ENCODE measurements at places on chromosomes 4 and X.

GRCh38 chrX:96761566-96761965, 76.9 kb downstream of the DIAPH2 start:
- DNase-seq, result no peak

DNA sequence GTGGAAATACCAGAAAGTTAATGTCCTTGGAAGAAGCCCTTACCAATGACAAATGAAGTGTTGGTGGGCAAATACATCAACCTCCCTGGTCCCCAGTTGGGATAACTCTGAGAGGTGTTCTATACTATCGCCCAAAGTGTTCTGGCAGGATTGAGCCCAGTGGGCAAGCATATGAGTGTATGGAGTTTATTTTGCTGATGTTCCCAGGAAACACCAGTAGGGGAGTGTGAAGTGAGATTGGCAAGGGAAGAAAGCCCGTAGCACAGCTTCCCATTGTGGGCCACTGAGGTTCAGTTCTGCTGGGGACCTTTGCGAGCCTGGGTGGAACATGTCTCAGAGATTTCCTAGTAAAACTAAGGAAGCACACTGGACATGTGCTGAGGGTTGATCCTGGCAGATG, 65.1 kb downstream of the ARHGAP6 start:
- DNase-seq, result no peak

DNA sequence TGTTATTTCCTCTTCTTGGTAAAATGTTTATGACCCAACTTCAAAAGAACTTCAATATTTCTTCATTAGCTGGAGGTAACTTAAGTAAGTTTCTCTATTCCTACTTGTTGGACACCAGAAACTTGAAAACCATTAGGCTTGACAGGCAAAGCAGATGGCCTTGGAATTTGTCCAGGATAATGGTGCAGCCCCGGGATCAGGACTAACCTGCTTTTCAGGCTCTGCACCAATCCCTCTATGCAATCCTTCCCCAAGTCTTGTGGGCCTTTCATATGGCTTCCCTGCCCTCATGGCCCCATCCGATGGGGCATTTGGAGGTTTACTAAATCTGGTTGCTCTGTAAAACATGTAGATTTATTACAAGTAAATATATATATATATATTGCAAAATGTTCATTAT, 68.5 kb downstream of the SPINK2 start:
- no peak for DNase-seq

DNA sequence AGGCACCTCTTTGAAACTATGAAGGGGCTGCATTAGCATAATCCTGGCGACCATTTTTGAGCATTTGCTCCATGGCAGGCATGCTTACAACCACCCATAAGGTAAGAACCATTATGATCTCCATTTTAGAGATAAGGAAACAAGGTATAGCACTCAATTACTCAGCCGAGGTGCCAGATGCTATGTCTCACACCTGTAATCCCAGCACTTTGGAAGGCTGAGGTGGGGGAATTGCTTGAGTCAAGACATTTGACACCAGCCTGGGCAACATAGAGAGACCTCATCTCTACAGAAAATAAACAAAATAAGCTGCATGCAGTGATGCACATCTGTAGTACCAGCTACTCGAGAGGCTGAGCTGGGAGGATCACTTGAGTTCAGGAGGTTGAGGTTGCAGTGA, 43.6 kb downstream of the TIGD4 start:
- DNase-seq, result no peak

DNA sequence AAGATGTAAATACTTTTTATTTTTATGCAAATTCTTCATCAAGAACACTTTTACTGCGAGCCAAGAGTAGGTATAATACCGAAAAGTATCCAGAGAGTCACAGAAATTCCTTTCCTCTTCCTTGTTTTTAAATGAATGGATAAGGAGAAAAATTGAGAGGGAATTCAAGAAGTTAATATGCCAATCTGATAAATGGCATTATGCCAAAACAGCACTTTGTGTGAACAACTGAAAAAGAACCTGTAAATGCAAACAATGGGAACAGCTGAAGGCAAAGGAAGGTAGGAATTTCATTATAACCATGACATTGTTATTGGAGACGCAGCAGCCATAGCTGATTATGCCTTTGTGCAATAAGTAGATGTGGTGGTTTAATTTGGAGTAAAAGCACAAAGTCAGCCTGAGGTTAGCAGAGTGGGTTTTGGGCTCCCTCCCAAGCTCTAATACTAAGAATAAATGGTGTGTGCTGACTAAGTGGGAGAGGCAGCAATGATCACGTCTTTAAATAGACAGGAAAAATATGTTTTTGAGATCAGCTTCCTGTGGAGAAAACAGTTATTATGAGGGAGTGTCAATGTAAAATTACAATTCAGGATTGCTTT, 209.8 kb upstream of the NDST4 start:
- no peak for DNase-seq

GRCh38 chrX:140389331-140389730, 115.5 kb downstream of the SOX3 start:
- no peak for DNase-seq

- no peak for DNase-seq
Observed at GRCh38 chr4:118872181-118872580, 16.5 kb upstream of the SYNPO2 start.

DNA sequence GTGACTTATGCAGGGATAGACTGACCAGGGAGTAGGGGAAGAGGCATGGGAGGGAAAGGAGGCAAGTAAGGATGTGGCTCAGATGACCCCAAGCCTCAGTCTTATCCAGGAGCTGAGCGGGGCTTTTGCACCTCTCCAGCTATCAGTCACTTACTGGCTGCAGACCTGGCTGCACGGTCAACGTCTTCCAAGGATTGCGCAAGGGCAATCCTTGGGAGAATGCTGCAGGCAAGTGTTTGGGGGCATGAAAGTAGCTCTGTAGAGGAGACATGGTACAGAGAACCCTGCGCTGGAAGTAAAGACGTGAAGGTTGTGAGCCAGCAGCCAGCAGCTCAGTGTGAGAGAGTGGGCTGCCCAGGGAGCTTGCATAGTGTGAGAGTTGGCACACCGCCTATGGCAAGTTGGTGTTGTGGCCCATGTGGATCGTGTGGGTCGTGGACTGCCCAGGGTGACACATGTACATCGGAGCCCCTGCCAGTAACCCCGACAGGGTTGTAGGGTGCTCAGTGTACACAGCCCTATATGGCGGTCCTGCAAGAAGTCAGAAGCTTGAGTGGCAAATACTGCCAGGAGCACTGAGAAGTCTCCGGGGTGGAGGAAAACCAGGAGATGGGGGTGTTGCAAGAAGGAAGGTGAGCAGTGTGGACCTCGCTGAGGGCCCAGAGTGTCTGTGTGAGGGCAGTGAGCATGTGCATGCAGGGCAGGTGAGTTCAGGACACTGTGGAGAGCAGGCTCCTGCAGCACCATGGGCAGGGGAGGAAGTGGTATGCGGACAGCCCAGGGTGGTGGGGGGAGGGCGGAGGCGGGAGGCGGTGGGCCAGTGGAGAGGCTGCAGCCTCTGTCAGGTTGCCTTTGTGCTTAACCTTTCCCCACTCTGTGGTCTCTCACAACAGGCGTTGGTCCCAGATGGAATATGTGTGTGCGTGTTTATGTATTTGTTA, 50.9 kb downstream of the KIT start:
- no peak for DNase-seq

- no peak for DNase-seq
Observed at GRCh38 chr4:858041-858481, 32.1 kb upstream of the CPLX1 start.

GRCh38 chr4:74368596-74368995, 3.7 kb downstream of the EREG start:
- no peak for DNase-seq

DNA sequence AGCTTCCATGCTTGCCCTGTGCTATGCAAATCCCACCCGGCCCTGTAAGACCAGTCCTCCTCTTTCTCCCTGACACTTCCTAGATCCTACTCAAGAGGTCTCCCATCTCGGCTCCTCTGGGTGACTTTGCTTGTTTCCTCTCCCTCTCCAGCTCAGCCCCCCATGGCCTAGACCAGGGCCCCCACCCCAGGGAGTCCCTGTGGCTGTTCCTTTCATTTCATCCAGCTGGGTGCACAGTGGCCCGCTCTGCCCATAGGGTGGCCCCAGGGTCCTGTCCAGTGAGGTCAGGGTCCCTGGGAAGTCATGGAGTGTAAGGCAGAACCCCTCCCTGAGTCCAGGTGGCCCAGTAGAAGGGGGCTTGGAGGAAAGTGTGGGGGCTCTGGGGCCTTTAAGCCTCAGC, 52.3 kb upstream of the NKX1-1 start:
- no peak for DNase-seq

DNA sequence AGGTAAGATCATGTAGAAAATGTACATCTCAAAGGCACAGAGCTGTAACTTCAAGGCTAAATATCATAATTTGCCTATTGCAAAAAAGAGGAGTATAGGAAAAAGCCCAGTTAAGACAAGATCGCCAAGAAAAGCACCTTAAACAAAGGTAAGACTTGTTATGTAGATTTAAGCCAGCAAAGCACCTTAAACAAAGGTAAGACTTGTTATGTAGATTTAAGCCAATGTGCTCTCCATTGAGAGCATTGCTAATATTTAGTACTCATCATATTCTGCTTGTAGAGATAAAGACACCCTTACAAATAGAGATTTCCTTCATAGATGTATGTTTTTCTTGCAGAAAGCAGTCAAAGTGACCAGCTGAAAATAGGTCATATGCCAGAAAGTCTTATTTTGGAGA, 115.8 kb downstream of the ADAM29 start:
- no peak for DNase-seq

GRCh38 chrX:10482261-10482660, 138.1 kb downstream of the MID1 start:
- DNase-seq, result no peak

DNA sequence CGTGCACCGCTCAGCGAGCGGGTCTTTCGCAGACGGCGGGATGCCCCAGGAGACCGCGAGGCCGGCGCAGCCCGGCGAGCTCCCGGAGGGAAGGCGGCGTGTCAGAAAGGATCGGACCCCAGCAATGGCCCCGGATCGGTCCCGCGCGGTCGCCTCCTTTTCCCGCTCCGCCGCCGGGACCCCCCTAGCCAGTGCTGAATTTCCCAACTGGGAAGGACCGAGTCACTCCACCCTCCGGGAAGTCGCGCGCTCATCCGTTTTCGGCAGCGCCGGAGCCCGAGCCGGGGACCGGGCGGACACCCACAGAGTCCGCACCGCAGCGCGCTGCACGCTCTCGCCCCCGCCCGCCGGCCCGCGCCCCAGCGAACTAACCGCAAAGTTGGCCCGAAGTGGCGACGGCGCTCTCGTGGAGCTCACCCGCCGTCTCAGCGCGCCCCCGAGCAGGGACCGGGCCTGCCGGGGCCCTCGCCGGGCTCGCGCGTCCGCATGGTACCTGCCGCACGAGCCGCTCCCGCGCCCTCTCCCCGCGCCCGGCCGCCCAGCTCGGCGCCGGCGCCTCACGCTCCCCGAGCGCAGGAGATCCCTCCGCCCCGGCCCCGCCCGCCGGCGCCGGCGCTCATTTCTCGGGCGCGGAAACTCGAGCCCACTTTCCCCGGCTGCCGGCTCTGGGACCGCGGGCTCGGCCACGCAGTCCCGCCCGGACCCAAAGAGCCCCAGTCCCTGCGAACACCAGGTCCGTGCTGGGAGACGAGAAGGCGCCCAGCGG, at the start of gene FAT1:
FAT1 (minus strand) TSS at position 565 of the 766 bp plus-strand sequence. CDS start 14,029 bp downstream, outside the sequence.
- peak; percentile 16 for DNase-seq

DNA sequence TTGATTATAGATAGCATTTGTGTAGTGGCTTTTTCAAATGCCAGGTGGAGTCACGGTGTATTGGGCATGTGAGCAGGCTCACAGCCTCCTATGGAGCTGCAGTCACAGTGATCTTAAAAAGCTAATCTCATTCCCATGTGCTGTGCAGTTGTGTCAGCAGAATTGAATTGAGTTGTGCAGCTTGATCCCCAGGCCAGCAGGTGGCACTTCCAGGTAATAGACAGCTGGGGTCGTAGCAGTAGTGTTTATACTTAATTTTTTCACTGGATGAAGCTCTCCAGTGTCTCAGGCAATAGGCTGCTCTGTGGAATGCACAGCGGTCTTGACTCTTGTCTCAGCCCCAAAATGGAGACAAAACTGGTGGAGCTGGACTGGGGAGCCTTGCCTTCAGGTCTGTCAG, 1028.1 kb downstream of the SH3BGRL start:
- DNase-seq, result no peak

GRCh38 chrX:68492583-68492982, 6.3 kb upstream of the YIPF6 start:
- no peak for DNase-seq

- DNase-seq, result no peak
Observed at GRCh38 chrX:31590581-31591114, 518.8 kb upstream of the FTHL17 start.

DNA sequence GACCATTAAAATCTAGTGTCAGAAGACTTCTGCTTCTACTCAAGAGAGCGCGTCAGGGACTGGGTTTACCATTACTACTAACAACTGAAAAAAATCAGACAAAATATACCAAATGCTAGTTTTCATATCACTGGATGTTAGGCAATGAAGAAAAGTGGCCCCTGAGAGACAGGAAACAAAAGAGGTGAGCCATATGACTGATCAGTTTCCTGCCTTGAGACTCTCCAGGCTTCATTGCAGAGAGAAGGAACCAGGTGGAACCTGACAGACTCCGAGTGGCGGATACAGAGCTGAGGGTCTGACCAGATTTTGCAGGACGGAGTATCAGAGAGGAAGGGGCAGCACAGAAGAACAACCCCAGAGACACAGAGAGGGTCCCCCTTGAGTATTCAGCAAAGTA, 86.3 kb downstream of the C4orf51 start:
- DNase-seq, result no peak

GRCh38 chr4:18063079-18063478, 41.5 kb upstream of the LCORL start:
- no peak for DNase-seq

DNA sequence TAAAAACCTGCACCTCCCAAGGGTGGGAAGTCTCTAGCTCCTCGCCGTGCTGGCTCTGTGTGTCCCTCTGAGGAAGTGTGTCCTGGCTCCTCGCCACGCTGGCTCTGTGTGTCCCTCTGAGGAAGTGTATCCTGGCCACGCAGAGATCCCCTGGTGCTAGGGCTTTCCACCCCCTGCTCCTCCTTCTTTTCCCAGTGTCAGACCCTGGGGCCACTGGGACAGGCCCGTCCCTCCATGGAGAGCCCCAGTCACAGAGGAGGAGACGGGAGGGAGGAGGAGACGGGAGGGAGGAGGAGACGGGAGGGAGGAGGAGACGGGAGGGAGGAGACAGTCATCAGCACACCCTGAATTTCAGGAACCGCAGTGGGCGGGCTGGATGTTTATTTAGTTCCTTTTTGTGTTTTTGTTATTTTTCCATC, 53.8 kb upstream of the HGFAC start:
- no peak for DNase-seq

GRCh38 chr4:176191974-176192373, 3.4 kb downstream of the SPATA4 start:
- no peak for DNase-seq
